ENCODE measurements at places on chromosomes 3 and 15.

GRCh38 chr3:52176951-52177700 is 20.8 kb upstream of the ALAS1 start:
- DNase-seq = no peak

GRCh38 chr3:155984791-155985417 is 114.5 kb downstream of the GMPS start:
- DNase-seq = no peak

GRCh38 chr3:155435821-155436220 is 142.3 kb upstream of the STRIT1 start:
- no peak for DNase-seq

GRCh38 chr3:73114711-73115110 is 53.3 kb downstream of the EBLN2 start:
- no peak for DNase-seq

DNA sequence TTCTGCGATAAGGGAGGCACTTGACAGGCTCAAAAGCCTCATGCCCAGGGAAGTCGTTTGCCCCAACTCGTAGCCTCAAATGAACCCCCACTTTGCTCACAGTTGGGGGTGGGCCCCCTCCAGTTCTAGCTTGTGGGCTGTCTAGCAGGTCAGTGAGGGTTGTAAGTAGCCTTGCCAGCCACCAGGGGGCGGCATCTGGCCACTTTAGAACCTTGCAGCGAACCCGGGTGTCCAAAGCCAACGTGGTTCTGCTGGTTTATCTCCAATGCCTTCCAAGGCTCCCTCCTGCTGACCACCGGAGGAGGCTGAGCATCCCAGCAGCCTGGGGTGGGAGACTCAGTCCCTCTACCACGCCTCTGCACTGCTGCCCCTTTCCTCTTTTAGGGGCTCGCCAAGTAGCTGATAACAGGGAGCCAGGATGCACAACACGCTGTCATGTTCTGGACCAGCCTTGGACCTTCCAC is 9.2 kb upstream of the RBSN start:
- peak; percentile 53 for DNase-seq

DNA sequence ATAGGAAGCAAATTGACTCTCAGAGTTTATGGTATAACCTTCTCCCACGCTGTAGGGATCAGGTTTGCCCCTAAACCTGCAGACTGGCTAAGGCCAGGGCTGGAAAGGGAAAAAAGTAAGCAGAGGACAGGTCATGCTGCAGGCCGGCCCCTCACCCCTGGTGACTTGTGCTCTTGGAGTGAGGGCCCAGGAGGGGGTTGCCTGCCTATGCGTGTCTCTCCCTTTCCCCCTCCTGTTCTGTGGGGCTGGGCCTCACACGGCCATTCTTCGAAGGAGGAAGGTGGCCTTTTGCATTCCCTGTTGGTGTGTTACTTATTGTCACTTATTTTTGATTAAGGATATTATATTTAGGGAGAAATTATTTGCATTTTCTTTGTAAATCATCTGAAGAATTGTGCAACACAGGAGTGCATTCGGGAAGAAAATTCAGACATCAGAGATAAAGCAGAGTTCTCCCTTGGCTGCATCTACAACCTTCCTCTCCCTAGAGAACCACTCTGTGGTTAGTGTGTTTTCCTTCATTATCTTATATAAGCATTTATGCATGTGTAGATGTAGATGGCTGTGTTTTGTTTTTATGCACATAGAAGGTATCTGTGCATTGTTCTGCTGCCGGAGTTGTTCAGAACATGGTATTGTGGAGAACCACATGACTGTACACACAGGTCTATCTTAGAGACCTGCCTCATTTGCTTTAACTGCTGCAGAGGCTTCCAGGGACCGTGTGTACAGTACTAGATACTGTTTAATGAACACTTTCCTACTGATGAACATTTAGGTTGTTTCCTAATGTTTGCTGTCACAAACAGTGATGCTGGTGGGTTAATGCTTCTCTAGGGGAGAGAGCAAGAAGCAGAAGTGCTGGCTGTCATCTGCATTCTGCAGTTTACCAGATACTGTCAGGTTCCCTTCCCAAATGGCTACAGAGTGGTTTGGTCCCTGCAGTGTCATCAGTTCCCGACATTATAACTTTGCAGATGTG is 133.5 kb downstream of the APBA2 start:
- DNase-seq = no peak

- no peak for DNase-seq
Measured at GRCh38 chr15:72564091-72564490, 90.0 kb downstream of the ARIH1 start.

GRCh38 chr3:64489361-64490044 is 198.3 kb downstream of the ADAMTS9 start:
- DNase-seq = no peak

DNA sequence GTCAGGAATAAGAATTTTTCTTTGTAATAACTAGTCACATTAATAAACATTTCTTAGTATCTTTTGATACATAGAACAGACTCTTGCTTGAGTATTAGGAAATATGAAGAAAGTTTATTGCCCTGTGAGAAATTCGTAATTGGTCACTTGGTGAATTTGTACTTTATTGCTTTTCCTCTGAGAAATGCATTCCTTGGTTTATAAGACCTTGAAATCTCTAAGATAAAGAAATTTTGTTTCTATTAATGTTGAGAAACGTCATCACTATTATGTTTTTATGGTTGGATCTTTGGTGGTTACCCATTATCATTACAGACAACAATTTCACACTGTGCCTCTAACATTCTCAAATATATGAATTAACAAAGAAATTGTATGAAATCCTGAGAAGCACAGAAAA is 652.0 kb upstream of the NECTIN3 start:
- no peak for DNase-seq

DNA sequence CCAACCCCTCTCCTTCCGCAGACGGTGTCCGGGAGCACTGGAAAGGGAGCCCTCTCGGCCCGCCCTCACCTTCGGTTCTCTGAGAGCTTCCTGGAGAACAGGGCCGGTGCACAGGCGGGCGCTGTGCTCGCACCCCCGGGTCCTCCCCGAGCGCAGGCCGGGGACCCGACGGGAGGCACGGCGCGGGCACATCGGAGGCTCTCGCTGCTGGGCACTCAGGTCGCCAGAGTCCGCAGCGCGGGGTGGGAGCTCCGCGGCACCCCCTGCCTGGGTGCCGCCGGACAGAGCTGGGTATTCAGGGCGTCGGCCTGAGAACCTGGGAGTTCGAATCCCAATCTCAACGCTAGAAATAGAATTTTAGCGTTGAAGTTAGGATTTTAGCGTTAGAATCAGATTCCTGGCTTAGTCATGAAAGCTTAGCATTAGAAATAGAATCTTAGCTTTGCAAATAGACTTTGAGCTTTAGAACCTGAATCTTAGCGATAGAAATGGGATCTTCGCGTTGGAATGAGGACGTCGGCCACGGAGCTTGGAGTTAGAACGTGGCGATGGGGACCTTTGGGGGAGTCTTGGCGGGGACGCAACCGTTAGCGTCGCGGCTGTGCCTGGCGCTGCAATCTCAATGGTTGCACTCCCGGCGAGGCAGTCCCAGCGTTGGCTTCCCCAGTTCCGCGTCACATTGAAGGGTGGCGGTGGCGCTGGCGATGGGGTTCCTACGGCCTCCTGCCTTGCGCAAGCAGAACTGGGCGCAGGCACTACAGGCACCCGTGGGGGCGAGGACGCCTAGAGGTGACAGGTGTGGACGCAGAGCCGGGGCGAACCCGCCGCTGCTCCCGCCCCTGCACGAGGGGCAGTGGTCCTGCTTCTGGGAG is 549 bp downstream of the TRH start:
- DNase-seq = no peak

- DNase-seq = no peak
Measured at GRCh38 chr15:65303687-65304380, 643 bp upstream of the RNU5B-1 start.

DNA sequence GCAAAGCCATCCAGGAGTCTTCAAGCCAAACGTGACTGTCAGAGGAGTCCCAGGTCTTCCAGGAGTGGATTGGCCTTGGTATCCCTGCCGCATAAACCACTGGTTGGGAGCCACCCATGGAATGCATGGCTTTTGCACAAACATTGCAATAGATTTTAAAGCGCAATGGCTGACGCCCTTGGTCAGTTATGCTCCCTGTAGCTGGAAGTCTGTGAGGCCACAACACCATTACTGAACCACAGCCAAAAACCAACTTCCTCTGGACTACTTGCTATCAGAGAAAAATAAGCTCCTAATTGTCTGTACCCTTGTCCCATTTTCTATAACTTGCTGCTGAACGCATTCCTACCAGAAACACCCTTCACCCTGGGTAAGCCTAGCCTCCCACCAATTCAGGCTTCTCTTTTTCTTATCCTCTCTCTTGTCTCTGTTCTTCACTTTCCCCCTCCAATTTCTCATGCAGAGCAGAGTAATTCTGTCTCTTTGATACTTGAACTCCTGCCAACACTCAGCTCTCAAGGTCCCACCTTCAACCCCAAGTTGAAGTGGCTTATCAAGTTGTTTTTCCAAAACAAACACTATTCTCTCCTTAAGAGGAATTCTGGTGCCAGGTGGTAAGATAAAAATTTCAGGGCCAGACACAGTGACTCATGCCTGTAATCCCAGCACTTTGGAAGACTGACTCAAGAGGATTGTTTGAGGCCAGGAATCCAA is 176.4 kb upstream of the UBE2E1 start:
- DNase-seq = no peak

DNA sequence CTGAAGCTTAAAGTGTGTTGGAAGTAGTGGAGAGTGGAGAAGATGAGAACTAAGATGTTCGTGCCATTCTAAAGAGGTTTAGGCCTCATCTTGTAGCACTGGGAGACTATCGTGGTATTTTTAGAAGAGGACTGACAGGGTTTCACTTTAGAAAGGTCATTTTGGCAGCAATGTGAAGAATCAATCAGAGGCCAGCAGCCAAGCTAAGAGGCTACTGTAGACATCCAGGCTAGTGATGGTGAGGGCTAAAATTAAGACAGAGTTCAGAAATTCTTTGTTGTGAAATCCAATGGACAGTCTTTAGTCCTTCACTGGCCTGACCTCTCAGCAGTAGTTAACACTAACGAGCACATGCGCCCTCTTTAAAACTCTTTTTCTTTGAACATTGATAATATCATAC is 288.2 kb downstream of the TBL1XR1 start:
- DNase-seq = no peak

DNA sequence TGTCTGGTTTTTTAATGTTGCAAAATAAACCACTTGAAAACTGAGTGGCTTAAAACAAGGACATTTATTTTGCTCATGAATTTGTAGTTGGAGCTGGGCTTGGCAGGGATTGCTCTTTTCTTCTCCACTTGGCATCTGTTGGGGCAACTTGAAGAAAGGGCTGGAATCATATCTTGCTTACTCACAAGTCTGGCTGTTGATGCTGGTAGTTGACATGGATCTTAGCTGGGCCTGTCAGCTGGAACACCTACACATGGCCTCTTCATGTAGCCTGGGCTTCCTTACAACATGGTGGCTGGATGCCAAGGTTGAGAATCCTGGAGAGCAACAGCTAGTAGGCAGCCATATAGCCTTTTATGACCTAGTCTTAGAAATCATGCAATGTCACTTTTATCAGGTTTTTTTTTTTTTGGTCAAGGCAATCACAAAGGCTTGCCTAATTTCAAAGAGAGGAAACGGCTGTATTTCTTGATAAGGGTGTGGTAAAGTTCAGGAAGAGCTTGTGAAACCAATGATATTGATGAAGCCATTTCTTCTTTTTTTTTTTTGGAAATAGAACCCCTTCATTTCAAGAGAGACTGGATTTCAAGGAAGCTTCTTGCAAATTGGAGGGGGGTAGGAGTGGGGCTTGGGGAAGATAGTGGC is 262.1 kb downstream of the IL20RB start:
- no peak for DNase-seq

DNA sequence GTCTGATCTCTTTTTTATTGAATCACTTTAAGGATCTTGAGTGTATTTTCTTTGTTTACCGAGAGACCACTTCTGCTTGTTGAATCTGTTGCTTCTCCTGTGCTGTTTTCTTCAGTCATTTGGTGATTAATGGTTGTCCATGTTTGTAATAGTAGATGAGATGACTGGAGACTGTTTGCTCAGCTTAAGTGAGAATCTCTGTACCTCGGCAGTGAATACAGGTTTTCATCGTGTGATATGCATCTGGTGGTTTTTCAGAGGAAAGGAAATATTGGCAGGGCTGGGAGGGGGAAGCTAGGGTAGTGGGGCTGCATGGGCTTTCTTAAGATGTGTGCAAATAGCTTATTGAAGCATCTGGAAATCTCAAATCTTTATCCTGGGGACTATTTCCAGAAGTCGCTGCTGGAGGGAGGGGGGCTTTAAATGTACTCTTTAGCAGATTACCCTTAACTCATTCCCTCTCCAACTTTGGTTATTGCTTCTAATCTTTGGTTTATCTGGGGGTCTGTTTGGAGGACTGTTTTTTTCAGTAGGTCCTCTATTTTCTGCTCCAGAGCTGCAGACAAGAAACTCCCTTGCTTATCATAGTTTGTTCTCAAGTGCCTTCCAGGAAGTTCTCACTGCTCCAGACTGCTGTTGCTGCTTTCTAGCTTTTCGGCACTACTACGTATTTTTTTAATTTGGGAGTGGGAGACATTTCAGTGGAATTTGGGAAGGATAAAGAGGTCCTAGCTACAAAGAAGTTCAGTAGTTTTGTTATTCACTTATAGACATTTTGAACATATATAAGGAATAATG is 19.4 kb downstream of the CMTM8 start:
- no peak for DNase-seq

- DNase-seq = no peak
Measured at GRCh38 chr15:62125773-62126172, 39.3 kb downstream of the C2CD4B start.

DNA sequence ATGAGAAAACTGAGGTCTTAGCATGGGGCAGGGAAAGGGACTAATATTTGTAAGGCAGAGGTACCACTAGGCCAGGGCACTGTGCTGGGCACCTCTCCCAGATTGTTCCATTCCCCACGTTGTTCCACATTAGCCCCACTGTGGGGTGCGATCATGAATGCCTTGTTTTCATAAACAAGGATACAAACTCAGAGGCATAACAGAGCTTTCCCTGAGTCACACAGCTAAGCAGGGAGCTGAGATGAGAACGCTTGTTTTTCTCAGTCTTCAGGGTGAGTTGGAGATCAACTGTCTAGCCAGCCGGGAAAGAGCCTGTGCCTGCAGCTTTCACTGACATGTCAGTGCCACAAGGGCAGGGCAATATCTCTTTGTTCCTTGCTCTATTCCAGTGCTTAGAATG is 47.9 kb upstream of the ITGA11 start:
- no peak for DNase-seq

GRCh38 chr3:120652896-120653545 is 29.0 kb downstream of the HGD start:
- DNase-seq = no peak
